Activated T-cell treated with anti-CD3 and anti-CD28 coated beads, Interleukin-2, amount 50 U/mL, for 4 hours (primary cell): ENCODE measurements at places on chromosomes 7 and 10. TPM values are rescaled to one million over a fixed set of nuclear protein-coding genes. Genes with fewer than 3 reads are reported as not detected.

DNAJB6 gene
- total RNA-seq, result 129 TPM

OPALIN gene
- total RNA-seq, result not detected

ADAMTS14 gene
- 0.15 TPM for total RNA-seq

LRRC18 gene
- not detected for total RNA-seq

CALML5 gene
- not detected for total RNA-seq

GCK gene
- total RNA-seq, result 2.7 TPM

ATXN7L1 gene
- 5.5 TPM for total RNA-seq

CALHM1 gene
- total RNA-seq, result not detected

FAM13C gene
- total RNA-seq, result not detected

CCDC172 gene
- not detected for total RNA-seq
